ENCODE measurements at places on chromosomes 12 and 14.

- no peak for DNase-seq
Measured at GRCh38 chr12:95116773-95117172, 43.4 kb upstream of the NR2C1 start.

- no peak for DNase-seq
Measured at GRCh38 chr14:72774141-72774540, 119.8 kb downstream of the DPF3 start.

- no peak for DNase-seq
Measured at GRCh38 chr12:112597986-112598385, 179.2 kb downstream of the PTPN11 start.

DNA sequence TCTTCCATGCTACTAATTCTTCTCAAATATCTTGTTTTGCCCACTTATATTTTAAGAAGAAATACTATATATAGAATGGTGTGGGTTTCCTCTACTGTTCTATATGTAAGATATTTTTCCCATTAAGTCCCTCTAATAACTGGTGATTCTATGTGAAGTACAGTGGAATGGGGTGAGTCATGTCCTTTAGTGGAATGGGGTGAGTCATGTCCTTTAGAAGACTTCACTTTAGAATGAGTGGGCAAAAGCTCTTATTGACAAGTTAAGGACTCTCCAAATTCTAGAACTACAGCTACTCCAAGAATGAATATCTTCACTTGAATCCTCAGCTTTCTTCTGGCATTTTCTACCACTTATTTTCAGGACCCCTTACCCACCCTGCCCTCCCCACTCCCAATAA lies 349.9 kb downstream of the ETNK1 start:
- DNase-seq: no peak

GRCh38 chr14:69999261-69999674 lies 120.1 kb downstream of the SMOC1 start:
- DNase-seq: no peak

Data from Panc1 (cell line).